Muscle of leg (tissue), 16 donors: ENCODE measurements at places on chromosomes 12 and 14. TPM values are rescaled to one million over a fixed set of nuclear protein-coding genes. Genes with fewer than 3 reads are reported as not detected.

Gene TSPAN11
- 9.4 TPM for polyA plus RNA-seq

Gene ARHGEF25
- polyA plus RNA-seq, result 40.4 TPM

Gene METAP2
- polyA plus RNA-seq, result 144 TPM

Gene LPAR5
- polyA plus RNA-seq, result 2.5 TPM

Gene FLVCR2
- polyA plus RNA-seq, result 17.9 TPM

Gene CAPZA3
- not detected for polyA plus RNA-seq

Gene OR11G2
- not detected for polyA plus RNA-seq

Gene FAM222A
- 8.7 TPM for polyA plus RNA-seq

Gene CCDC184
- 0.60 TPM for polyA plus RNA-seq

Gene RPAP3
- polyA plus RNA-seq, result 21.5 TPM

GRCh38 chr12:11622876-11623281 is 26.6 kb upstream of the ETV6 start:
- DNase-seq, result no peak

DNA sequence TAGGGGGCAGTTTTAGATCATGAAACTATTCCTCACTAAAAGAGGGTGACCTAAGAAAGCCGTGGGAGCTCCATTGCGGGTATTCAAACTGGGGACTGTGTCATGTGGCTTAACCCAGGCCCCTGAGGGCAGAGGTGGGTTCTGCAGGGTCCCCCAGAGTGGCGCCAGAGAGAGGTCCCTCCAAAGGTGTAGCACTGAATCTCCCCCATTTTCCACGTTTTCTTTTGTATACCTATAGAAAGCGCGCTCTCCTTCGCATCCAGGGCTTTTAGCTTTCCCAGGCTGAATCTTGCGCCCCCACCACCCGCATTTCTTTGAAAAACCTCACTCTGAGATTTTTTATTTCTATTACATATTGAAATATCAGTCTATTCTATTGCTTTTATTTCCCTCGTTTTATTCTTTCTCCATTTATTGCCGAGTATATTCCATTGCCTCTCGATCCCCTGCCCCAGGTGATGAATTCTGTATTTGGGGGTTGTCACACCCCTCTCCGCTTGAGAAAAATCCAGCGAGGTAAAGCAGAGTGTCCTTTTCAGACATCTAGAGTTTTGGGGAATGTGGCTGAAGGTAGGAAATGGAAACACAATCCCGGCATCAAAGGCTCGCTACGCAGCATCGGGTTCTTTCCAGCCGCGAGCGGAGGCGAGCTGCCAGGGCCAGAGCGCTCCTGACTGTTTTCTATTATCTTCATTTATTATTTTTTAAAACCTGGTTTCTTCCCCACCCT is 870 bp upstream of the HOXC13 start:
- DNase-seq, result no peak

GRCh38 chr14:58584383-58584782 is 53.4 kb upstream of the DACT1 start:
- no peak for DNase-seq

GRCh38 chr14:105525326-105525725 is 1.1 kb upstream of the TMEM121 start:
- DNase-seq, result peak; percentile 17

DNA sequence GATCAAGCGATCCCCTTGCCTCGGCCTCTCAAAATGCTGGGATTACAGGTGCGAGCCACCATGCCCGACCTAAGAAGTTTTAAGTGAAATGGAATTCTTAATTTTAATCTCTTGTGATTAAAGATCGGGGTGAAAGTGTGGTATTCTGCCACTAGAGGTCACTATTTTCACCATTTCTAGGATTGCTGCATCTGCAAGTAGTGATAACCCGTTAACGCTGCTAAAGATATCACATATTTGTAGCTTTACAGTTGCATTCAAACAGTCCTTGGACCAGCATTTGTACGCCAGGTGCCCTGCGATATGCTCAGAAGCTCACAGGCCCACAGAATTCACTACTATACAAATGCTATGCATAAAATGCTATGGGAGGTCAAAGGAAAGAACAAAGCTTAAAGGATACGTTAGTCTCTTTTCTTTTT is 19.3 kb downstream of the CCDC62 start:
- DNase-seq, result peak; percentile 56

GRCh38 chr14:93160353-93160801 is 24.3 kb downstream of the MOAP1 start:
- no peak for DNase-seq

DNA sequence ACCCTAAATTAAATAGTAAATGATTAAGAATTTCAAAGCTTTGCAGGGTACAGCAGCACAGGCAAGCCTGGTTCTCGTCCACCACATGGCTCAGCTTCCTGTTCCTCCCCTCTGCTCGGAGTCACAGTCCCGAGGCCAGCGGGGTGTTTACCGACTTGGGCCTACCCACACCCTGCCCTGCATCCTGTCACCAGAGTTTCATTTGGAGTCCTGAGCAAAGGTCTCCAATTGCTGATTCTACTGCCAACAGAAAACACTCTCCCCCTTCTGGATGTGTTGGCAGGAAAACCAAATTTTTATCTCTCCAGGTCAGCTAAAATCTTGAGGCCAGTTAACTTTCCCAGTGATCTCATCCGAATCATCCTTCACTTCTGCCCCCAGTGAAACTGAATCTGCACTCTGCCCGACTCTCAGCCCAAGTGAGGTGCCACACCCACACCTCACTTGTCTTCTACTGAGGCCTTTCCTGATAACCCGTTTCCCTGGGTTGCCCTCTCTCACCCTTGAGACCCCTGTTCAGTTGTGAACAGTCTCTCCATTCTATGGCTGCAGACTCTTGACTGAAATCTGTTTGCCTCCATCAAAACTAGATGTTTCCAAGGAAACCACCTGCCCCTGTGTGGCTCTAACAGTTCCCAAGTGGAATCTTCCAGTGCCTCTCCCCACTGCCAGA is 71.2 kb downstream of the VCPKMT start:
- peak; percentile 84 for DNase-seq

DNA sequence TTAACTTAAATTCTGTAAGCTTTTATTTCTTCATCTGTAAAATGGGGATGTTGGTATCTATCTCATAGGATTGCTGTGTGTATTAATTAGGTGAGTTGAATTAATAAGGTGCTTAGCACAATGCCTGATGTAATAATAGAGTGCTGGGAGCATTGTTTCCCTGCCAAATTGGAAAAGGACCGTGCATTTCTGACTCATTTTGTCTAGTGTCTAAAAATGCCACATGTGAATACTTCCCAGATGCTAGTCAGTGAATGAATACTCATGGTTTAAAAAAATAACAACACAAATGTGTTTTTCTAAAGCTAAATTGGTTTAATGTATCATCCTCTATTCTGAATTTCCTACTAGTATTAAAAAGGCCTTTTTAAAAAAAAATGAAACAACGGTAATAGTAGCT is 45.4 kb upstream of the NEDD1 start:
- no peak for DNase-seq

DNA sequence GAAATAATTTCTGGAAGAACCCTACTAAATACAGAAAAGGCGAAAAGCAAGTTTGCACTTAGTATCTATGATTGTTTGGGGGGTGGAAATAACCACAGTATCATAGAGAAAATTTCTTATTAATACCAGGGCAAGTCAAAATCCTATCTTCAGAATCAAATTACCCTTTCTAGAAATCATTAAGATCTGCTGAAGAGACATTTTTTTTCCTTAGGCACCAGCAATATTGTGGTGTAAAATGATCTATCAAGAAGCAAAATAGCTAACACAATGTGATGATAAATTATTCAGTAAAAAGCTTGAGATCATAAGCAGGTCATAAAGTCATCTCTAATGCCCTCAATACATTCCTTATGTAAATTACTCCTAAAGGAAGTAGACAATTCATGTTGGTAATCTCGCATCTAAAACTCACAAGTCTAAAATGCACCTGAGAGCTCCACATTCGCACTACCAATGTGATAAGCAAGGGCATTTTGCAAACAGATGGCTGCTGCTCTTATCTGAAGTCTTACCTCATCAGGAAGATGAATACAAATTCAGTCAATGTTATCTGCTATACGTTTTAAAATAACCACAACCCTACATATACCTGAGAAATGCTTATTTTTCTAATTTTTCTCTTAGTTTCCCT is 14.6 kb downstream of the HEATR5A start:
- no peak for DNase-seq

DNA sequence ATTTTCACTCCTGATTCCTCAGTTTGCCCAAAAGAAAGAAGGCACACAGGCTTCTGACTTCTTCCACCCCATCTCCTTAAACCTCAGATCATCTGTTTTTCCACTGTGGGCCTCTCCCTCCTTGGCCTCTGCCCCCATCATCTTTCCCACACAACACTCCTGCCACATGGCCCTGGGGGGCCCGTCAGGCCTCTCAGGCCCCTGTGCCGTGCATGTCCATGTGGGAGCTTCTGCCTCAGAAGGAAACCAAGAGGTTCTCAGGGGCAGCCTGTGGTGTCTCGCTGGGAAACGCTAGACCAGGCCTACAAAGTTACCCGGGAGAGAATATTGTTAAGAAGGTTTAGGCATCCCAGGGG is 8.0 kb downstream of the KLHL33 start:
- no peak for DNase-seq

GRCh38 chr14:83870546-83871270 is 1659.2 kb upstream of the FLRT2 start:
- peak; percentile 53 for DNase-seq

- no peak for DNase-seq
Measured at GRCh38 chr12:80867941-80868340, 69.8 kb downstream of the LIN7A start.

- peak; percentile 82 for DNase-seq
Measured at GRCh38 chr12:92649511-92650227, 53.1 kb upstream of the PLEKHG7 start.

- DNase-seq, result peak; percentile 89
Measured at GRCh38 chr14:64764641-64765520, 60.7 kb downstream of the PLEKHG3 start.
